ENCODE measurements at places on chromosomes 1 and 21. TPM values are rescaled to one million over a fixed set of nuclear protein-coding genes. Genes with fewer than 3 reads are reported as not detected.

The SH2D1B gene
- total RNA-seq, result not detected

The CR1 gene
- total RNA-seq, result not detected

The HSD3B1 gene
- not detected for total RNA-seq

The SLAMF9 gene
- total RNA-seq, result 1.2 TPM

The BCL2L15 gene
- total RNA-seq, result 0.26 TPM

The NUP210L gene
- 0.13 TPM for total RNA-seq

The OLFM3 gene
- total RNA-seq, result not detected

The CHI3L2 gene
- total RNA-seq, result 0.12 TPM

The SLC26A9 gene
- not detected for total RNA-seq

The DCST1 gene
- total RNA-seq, result not detected

The BRDT gene
- total RNA-seq, result not detected

The FAM163A gene
- not detected for total RNA-seq

The TBX19 gene
- total RNA-seq, result 0.75 TPM

The THEM5 gene
- total RNA-seq, result not detected

The LCE1C gene
- not detected for total RNA-seq

The FCGR3A gene
- not detected for total RNA-seq

The RGSL1 gene
- total RNA-seq, result not detected

The RNU1-4 gene
- 1,390 TPM for total RNA-seq

The SLC30A1 gene
- total RNA-seq, result 26.3 TPM

The FAM72C gene
- 0.44 TPM for total RNA-seq

The CROCC gene
- 35.9 TPM for total RNA-seq

The SH3GLB1 gene
- 71.1 TPM for total RNA-seq

The TDRD10 gene
- total RNA-seq, result 0.06 TPM

The SHE gene
- 0.93 TPM for total RNA-seq

The TMOD4 gene
- total RNA-seq, result not detected

The FCGR1A gene
- 0.40 TPM for total RNA-seq

The TMEM200B gene
- 11.5 TPM for total RNA-seq

The TAS1R1 gene
- total RNA-seq, result 0.44 TPM

The ITGB2 gene
- total RNA-seq, result 0.06 TPM

The TLCD4 gene
- 0.99 TPM for total RNA-seq

The SESN2 gene
- total RNA-seq, result 13.3 TPM

The CADM3 gene
- not detected for total RNA-seq

The KRTAP19-1 gene
- not detected for total RNA-seq

The NBPF11 gene
- total RNA-seq, result 5.9 TPM

The ACKR1 gene
- total RNA-seq, result not detected

The MROH9 gene
- total RNA-seq, result 0.06 TPM

The FCER1G gene
- not detected for total RNA-seq

The GPX7 gene
- total RNA-seq, result 36.6 TPM

The EPHA8 gene
- not detected for total RNA-seq

The VWA5B1 gene
- total RNA-seq, result not detected

The ABCA4 gene
- total RNA-seq, result 0.53 TPM

The NUAK2 gene
- total RNA-seq, result 2.5 TPM

The TTC34 gene
- total RNA-seq, result under 0.01 TPM

The KRTAP7-1 gene
- total RNA-seq, result not detected

The A3GALT2 gene
- not detected for total RNA-seq

The ATAD3C gene
- total RNA-seq, result 0.66 TPM

The PRDM16 gene
- 47.1 TPM for total RNA-seq

The C1QTNF12 gene
- 0.40 TPM for total RNA-seq

The WLS gene
- total RNA-seq, result 276 TPM

The SLFNL1 gene
- 0.26 TPM for total RNA-seq

The CELA2B gene
- not detected for total RNA-seq

The TMEM81 gene
- 1.6 TPM for total RNA-seq

The GNG12 gene
- total RNA-seq, result 324 TPM

The DNASE2B gene
- not detected for total RNA-seq

The TNFSF18 gene
- total RNA-seq, result 0.06 TPM
